ENCODE measurements at places on chromosomes 1 and 21.
A peak's percentile ranks its signal among the peaks of the same experiment; 100 is the strongest.

GRCh38 chr1:75423616-75424015 lies 187.3 kb downstream of the SLC44A5 start:
- DNase-seq: no peak

DNA sequence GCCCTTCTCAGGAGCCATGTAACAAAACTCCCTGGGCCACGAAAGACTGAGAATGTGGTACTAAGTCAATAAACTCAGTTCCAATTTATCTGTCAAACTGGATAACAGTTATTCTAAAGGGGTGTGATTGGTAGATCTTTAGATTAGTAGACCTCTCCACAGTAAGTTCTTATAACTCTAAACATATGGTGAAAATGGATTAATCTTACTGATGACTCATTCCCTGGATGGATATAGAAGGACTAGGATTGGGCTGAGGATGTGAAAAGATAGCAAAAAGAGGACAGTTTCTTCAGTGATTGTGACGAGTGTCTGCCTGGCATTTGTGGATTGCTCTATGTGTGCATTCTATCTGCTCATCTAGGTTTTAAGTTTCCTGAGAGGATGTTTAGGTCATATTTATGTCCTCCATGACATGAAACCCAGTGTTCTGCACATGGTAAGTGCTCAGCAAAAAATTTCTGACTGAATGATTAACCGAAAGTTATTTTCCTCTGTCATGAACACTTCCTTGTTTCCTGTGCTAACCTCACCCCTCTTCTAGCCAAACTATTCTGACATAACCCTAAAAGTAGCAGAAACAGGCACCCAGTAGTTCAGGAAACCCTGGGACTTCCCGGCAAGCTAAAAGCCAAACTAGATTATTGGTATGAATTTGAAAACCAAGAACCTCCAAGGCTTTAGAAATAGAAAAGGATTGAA lies 397.5 kb upstream of the PLXNA2 start:
- no peak for DNase-seq

DNA sequence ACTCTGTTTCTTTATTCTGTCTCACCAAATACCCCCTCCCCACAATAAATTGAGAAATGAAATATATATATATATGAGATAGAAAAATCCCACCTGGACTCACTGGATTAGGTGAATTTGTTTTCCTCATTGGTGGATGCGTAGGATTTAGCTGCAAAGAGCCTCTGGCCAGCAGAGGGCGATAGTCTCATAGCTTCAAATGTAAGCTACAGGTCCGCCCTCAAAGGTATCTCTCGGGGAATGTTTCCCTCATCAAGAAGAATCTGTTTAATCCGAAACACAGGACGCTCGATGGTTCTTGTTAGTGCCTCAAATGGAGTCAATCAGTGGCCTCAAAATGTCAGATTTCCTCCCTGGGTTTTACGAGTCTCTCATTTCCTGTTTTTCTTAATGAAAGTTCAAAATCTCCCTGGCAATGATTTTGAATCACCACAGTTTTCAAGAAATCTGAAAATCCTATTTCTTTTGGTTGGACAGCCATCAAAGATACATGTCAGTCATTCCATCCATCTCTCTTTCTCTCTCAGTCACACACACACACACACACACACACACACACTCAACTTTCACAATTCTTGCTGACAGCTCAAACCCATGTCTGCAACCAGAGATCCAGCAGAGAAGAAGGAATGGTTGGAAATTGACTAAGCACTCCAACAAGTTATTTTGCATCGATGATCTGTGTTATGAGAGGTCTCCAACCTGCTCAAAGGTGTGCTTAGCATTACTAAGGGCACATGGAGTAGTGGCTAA lies 13.9 kb upstream of the CAMK1G start:
- peak; percentile 67 for DNase-seq

GRCh38 chr1:167673265-167673664 lies 43.2 kb downstream of the RCSD1 start:
- no peak for DNase-seq

DNA sequence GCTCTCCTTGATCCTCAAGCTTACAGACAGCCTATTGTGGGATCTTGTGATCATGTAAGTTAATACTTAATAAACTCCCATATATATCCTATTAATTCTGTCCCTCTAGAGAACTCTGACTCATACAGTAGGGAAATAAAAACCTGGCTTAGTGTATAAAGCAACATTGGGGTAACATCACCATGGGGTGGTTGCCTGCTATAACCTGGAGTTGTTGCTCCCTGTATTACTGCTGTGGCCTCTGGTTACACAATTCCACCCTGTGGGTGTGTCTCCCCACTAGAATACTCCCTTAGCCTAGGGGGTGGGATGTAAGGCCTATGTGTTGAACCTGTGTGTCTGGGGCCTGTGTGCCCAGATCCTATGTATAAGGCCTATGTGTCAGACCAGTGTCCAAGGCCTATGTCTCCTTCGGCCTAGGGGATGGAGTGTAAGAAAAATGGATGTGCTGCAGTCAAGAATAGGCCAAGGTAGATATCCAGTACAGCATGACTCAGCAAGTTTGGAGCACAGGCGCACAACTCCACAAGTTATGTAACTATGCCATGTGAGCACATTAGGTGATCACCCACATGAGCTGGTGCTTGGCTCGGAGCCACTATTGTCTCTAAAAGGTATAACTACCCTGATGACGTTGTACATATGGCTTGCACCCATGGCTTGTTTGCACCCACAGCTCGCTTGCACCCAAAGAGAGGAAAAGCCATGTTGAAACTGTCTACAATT lies 96.8 kb upstream of the C1orf21 start:
- DNase-seq: no peak

DNA sequence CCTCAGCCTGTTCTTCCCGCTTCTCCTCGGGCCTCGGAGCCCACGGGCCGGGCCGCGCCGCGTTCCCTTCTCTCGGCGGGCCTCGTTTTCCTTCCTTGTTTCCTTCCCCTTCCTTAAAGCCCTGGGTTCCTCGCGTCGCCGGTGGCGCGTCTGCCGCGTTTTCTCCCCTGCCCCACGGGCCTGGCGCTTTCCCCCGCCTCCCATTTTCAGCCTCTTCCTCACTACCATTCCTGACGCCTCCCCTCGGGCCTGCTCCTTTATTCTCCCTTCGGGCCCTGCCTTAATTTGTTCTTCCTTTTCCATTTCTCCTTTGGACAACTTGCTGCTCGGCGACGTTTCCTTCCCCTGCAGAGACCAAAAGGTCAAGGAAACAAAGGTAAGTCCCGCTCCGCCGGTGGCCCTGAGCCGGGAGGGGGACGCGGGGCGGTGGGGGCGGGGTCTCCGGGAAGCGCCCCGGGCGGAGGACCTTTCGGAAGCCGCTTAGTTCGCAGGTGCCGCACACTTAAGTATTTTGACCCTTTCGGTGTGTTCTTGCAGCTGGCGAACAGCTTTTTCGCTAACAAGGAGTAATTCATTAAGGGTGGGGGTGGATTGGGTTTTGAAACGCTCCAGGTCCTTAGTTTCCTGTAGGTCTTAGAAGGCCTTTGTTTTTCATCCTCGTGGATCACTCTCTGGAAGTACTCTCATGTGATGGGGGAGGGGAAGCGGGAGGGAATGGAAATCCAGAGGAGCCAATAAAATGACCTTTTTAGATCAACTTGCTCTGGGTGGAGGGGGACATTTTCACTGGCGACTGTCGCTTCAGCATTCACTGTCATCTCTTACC lies 780 bp downstream of the YTHDF2 start:
- peak; percentile 45 for DNase-seq
